Putamen (tissue), 1 donor: ENCODE measurements at places on chromosomes 5 and 9.

DNA sequence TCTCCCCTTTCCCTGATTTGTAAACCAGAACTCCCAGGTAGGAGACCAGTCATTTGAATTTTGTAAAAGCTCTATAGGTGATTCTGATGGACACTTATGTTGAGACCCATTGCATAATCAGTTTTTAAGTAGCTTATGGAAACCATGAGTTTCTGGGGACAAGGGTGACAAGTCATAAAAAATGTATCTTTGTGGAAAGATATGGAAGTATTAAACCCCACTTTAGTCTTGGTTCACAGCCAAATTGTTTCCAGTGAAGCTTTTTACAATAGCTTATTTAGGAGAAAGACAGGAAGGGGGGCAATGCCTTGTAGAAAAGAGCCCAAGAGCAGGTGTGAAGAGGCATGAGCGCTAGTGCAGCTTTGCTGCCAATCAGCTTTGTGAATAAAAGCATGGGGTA, 453 bp upstream of the CCL28 start:
- DNase-seq, result no peak

DNA sequence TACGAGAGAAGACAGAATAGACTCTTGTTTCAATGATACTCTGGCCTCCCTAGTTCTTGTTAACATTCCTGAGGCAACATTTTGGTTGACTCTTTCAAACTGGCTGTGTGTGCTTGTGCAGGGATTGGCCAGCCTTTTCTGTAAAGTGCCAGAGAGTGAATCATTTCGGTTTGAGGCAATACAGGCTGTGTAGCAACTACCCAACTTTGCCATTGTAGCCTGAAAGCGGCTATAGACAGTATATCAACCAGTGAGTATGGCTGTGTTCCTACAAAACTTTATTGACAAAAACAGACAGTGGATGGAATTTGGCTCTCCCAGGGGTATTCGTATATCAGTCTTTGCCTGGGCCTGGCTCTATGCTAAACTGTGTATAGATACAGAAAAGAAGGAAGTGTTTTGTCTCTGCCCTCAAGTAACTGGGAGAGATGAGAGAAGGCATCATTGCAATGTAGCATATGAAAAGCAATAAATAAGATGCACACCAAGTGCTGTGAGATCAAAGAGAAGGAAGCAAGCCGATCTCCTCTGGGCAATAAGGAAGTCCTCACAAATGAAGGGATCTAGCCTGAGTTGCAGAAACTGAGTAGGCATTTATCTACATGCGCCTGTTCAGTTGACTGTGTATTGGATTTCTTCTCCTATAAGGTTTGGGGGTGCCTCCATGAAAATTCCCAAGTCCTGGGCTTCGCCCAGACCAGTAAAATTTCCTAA, 568.0 kb upstream of the KLF4 start:
- no peak for DNase-seq

DNA sequence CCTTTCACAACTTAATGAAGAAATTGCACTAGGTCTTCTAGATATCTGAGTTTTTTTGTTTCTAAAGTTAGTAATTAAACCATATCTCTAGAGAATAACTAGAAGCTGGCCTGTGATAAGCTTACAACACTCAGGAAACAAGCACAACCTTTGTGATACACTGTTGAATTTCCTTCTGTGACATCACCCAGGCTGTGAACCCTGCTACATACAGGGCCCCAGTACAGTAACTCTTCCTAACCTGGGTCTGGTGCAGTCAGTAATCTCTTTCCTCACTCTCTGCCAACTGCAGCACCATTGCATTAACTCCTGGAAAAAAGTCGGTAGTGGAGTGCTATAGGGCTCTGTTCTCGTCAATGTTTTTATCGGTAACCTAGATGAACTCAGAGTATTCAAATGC, 10.6 kb upstream of the IGFBPL1 start:
- DNase-seq, result no peak

- DNase-seq, result no peak
Measured at GRCh38 chr5:148747536-148747906, 78.9 kb upstream of the ADRB2 start.

GRCh38 chr9:124968238-124968637, 27.4 kb upstream of the GOLGA1 start:
- no peak for DNase-seq

GRCh38 chr5:102294886-102295395, 1.1 kb downstream of the SLCO4C1 start:
- no peak for DNase-seq

GRCh38 chr5:73152411-73153388, 20.3 kb upstream of the TMEM174 start:
- no peak for DNase-seq

DNA sequence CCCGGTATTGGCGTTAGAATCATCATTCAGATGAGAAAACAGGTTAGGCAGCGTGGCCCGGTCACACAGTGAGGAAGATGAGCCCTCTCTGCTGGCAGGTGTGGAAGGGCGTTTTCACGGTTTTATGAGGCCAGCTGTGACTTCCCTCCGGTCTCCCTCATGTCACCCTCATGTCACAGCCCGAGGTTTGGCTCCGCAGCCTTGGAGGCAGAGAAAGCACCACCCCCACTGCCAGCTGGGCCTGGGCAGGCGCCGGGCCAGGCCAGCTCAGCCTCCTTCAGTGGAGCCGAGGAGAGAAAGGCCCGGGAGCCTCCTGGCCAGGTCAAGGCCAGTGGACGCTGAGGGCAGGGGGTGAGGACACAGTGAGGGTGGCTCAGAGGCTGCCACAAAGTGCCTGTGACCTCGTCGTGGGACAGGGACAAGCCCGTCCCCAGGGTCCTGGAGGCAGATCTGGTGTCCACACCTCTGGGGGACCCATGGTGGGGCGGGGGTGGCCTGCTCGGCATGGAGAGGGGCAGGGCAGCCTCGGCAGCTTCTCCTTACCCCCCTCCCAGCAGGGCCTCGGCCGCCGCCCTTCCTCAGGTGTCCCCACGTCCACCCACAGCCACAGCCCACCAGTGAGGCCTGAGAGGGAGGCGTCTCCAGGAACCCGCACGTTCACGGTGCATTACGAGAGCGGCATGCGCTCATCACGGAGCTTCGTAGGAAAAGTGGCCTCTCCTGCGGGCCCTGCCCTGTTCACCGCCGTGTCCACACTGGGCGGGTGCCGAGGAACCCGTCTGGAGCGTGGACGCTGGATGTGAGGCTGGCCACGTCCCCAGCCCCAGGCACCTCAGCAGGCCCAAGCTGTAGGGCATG, 32.2 kb downstream of the EXD3 start:
- no peak for DNase-seq
